Tracheal epithelial cell (primary cell): ENCODE measurements at places on chromosomes 4 and X. TPM values are rescaled to one million over a fixed set of nuclear protein-coding genes. Genes with fewer than 3 reads are reported as not detected.

Gene TMEM144
- 3.9 and 5.3 TPM in 2 replicates for total RNA-seq

Gene SHROOM2
- 4.6 and 6.0 TPM in 2 replicates for total RNA-seq

Gene SCD5
- total RNA-seq = 3.8 and 64.8 TPM in 2 replicates

Gene CDKL2
- total RNA-seq = 1.1 and 3.6 TPM in 2 replicates

Gene BANK1
- total RNA-seq = 0.43 and 0.72 TPM in 2 replicates

Gene ZNF518B
- total RNA-seq = 18.3 and 27.5 TPM in 2 replicates

Gene RAB9B
- total RNA-seq = under 0.01 TPM in 1 of 2 replicates, not detected in the other

Gene FAM241A
- total RNA-seq = 1.7 and 1.9 TPM in 2 replicates

Gene IBSP
- not detected in 2 replicates for total RNA-seq

Gene SPATA18
- 12.5 and 15.8 TPM in 2 replicates for total RNA-seq
